Activated T-helper 1 cell treated with anti-CD3 and anti-CD28 coated beads, Interleukin-12 subunit alpha, Interleukin-12 subunit beta, Interleukin-2, Interleukin-4 antibody, amounts not matched to agents 30 ng/mL and 10 ng/mL and 1 ng/mL, durations not matched to agents 14 hours and 24 hours and 36 hours (primary cell): ENCODE measurements at places on chromosomes 5 and 9. TPM values are rescaled to one million over a fixed set of nuclear protein-coding genes. Genes with fewer than 3 reads are reported as not detected.

- no peak for DNase-seq
- no peaks in the 10 kb centered on the region for H3K36me3 ChIP-seq
- H3K27me3 ChIP-seq: peaks cover 34% of the 10 kb centered on the region
- no peaks in the 10 kb centered on the region for H3K4me1 ChIP-seq
- H3K4me3 ChIP-seq: no peak overlapping the region
- H3K27ac ChIP-seq: no peak overlapping the region
Observed at GRCh38 chr5:138698713-138699112, 54.5 kb upstream of the CTNNA1 start.

DNA sequence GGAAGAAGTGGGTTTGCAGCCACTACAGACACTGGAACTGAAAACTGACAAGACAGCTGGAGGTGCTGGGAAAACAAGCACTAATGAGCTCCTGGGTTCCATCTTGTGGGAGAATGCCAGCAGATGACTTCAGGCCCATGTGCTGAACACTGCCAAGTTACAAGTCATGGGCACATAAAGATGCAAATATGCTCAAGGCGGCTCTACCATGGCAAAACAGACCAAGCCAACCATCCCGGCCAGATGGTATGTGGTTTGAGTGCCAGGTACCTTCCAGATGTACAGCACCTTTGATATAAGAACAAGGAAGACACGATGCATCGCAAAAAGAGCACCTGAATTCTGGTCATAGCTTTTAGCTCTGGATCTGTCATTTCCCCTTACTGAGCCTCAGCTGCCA, 19.9 kb downstream of the TNFSF8 start:
- H3K27ac ChIP-seq: peak overlapping the region; percentile 97
- no peak for DNase-seq
- H3K36me3 ChIP-seq: peaks cover 84% of the 10 kb centered on the region
- peaks cover 90% of the 10 kb centered on the region for H3K4me1 ChIP-seq

- no peaks in the 10 kb centered on the region for H3K36me3 ChIP-seq
- DNase-seq: no peak
- H3K4me3 ChIP-seq: no peak overlapping the region
- no peaks in the 10 kb centered on the region for H3K4me1 ChIP-seq
- H3K27me3 ChIP-seq: no peaks in the 10 kb centered on the region
Observed at GRCh38 chr5:29963956-29964355, 1229.5 kb upstream of the CDH6 start.

Gene GADD45G
- total RNA-seq: 36.6 and 37.2 TPM in 2 replicates

DNA sequence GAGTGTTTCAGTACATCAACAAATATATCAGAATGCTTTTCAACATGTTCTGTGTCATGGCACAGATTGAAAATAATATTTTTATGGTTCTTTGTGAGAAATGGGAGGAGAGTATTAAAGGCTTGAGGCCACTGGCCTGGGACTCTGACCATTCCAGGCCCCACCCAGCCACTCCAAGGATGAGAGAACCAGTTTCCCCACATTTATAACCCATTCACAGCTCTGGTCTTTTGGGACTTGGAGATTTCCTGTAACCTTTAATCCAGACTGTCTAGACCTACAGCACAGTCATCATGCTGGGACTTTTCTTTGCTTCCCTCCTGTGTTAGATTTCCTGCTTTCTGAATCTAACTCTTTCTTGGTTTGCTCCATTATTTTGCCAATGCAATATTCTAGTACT, 389.6 kb downstream of the KIAA0825 start:
- no peak overlapping the region for H3K4me3 ChIP-seq
- H3K4me1 ChIP-seq: peaks cover 5% of the 10 kb centered on the region
- H3K27ac ChIP-seq: no peak overlapping the region
- H3K36me3 ChIP-seq: peaks cover 2% of the 10 kb centered on the region
- no peaks in the 10 kb centered on the region for H3K27me3 ChIP-seq

- H3K4me1 ChIP-seq: no peaks in the 10 kb centered on the region
- no peak for DNase-seq
- peaks cover 41% of the 10 kb centered on the region for H3K27me3 ChIP-seq
Observed at GRCh38 chr5:171450423-171451331, 31.2 kb downstream of the FGF18 start.

Gene OTULINL
- total RNA-seq: 13.6 and 14.0 TPM in 2 replicates

Gene BTNL8
- total RNA-seq: not detected in 2 replicates

GRCh38 chr9:90783552-90783951, 18.1 kb upstream of the SYK start:
- peaks cover 2% of the 10 kb centered on the region for H3K27me3 ChIP-seq
- H3K27ac ChIP-seq: no peak overlapping the region
- no peaks in the 10 kb centered on the region for H3K4me1 ChIP-seq

- no peaks in the 10 kb centered on the region for H3K4me1 ChIP-seq
- H3K27me3 ChIP-seq: no peaks in the 10 kb centered on the region
- no peak for DNase-seq
- H3K4me3 ChIP-seq: no peak overlapping the region
Observed at GRCh38 chr5:120432861-120433260, 31.2 kb upstream of the PRR16 start.

- DNase-seq: no peak
- H3K27me3 ChIP-seq: no peaks in the 10 kb centered on the region
- H3K4me3 ChIP-seq: no peak overlapping the region
- no peak overlapping the region for H3K27ac ChIP-seq
- no peaks in the 10 kb centered on the region for H3K36me3 ChIP-seq
Observed at GRCh38 chr9:18588002-18588401, 114.0 kb downstream of the ADAMTSL1 start.

- H3K36me3 ChIP-seq: no peaks in the 10 kb centered on the region
- H3K4me1 ChIP-seq: no peaks in the 10 kb centered on the region
- H3K27me3 ChIP-seq: no peaks in the 10 kb centered on the region
- no peak overlapping the region for H3K27ac ChIP-seq
- DNase-seq: no peak
Observed at GRCh38 chr5:125528881-125529280, 782.4 kb upstream of the ZNF608 start.

DNA sequence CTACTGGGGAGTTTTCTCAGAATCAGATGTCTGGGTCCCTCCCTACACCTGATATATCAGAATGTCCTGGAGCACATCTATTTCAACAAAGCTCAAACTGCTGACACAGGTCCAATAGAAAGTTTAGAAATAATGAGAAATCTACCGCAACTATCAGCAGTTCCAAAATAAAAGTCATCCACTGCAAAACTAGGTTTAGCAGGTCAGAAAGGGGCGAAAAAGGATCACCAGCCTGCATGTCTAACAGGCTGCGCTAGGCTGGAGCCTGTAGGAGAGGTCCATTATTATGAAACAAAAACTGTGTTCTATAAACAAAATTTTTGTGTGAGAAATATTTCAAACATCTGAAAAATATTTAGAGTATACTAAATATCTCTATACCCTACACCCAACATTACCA, 84.1 kb upstream of the RNF38 start:
- no peak overlapping the region for H3K27ac ChIP-seq
- no peaks in the 10 kb centered on the region for H3K27me3 ChIP-seq
